Lower lobe of right lung (tissue), 2 donors: ENCODE measurements at places on chromosomes 4 and X.

GRCh38 chrX:45775468-45775867, 574.8 kb upstream of the DIPK2B start:
- no peak for DNase-seq

DNA sequence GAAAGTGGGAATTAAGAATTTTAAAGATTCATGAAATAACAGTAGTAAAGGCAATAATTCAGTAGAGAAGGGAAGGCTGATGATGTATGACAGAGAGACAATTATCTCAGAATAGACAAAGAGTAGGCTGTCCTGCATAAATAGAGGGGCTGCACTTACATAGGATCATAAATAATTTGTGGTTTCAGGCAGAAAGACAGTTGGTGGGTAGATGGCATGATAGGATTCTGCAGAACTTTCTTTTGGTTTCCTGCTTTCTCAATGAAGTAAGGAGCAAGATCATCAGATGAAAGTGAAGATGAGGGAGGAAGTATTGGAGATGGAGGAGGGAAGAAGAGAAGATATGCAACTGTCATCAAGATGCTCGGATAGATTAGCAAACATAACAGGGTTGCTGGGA, 604.9 kb upstream of the ZFP42 start:
- DNase-seq: no peak

DNA sequence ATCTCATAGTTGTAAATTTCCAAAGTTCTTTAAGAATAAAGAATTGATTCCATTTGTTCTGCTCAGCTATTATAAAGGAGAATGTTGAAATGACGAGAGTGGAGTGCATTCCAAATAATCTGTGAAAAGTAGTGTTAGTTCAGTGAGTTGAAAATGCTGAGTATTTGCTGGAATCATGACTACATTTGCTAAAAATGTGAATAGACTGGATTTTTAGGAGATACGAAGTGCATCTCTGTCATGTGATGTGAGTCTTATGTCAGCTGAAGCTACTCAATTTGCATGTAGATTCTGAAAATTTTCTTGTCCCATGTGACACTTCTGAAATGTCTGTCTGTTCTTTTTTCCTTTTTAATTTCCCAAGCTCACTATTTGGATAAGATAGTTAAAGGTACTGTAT, 206.0 kb downstream of the DCTD start:
- DNase-seq: no peak

DNA sequence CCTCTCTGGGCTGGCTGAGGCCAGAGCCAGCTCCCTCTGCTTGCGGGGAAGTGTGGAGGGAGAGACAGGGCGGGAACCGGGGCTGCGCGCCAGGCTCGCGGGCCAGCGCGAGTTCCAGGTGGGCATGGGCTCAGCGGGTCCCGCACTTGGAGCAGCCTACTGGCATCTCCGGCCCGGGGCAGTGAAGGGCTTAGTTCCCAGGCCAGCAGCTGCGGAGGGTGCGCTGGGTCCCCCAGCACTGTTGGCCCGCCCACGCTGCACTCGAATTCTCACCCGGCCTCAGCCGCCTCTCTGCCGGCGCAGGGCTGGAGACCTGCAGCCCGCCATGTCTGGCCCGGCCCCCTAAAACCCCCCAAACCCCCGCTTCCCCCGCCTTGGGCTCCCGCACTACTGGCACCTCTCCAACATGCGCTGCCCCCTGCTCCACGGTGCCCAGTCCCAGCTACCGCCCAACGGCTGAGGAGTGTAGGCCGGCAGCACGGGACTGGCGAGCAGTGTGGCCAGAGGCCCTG, 33.8 kb upstream of the FAT4 start:
- no peak for DNase-seq

GRCh38 chr4:176150704-176151103, 44.7 kb downstream of the SPATA4 start:
- DNase-seq: no peak

GRCh38 chr4:36761607-36762006, 480.2 kb downstream of the DTHD1 start:
- no peak for DNase-seq

DNA sequence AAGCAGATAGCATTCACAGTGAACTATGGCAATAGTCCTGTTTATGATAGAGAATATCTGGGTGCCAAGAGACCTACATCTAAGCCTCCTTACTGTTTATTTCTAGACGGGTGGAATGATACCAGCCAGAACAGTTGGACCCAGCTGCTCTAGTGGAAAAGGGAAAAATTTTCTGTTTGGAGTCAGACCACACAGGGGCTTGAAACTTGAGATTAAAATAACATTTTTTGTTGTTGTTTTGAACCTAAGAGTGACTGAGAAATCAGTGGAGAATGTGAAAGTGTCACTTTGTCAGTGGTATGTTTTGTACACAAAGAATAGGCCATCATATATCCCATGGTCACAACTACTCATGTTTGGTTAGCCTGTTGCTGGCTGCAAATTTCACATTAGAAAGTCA, 105.7 kb downstream of the AGTR2 start:
- no peak for DNase-seq
